ENCODE measurements at places on chromosomes 3 and 15. TPM values are rescaled to one million over a fixed set of nuclear protein-coding genes. Genes with fewer than 3 reads are reported as not detected.
A peak's percentile ranks its signal among the peaks of the same experiment; 100 is the strongest.

- DNase-seq: no peak
Measured at GRCh38 chr3:137099364-137100219, 141.8 kb downstream of the IL20RB start.

Gene C3orf20
- not detected for total RNA-seq

Gene GPR87
- total RNA-seq: not detected

Gene STAC
- 0.93 TPM for total RNA-seq

DNA sequence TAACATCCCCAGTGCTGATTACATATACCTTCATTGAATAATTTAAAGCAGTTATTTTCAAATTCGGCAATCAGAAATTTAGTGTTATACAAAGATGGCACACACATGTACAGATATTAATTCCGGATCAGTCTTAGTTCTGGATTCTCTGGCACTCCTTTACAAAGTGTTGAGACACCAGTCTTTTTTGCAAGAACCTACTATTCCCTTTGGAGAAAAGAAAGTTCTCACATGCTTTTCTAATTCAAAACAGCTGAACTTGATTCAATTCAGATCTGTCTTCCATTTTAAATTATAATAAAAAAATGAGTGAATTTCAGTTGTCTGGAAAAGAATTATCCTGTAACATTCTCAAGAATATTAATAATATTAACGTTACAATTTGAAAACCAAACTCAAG lies 20.4 kb downstream of the CCDC191 start:
- no peak for DNase-seq

DNA sequence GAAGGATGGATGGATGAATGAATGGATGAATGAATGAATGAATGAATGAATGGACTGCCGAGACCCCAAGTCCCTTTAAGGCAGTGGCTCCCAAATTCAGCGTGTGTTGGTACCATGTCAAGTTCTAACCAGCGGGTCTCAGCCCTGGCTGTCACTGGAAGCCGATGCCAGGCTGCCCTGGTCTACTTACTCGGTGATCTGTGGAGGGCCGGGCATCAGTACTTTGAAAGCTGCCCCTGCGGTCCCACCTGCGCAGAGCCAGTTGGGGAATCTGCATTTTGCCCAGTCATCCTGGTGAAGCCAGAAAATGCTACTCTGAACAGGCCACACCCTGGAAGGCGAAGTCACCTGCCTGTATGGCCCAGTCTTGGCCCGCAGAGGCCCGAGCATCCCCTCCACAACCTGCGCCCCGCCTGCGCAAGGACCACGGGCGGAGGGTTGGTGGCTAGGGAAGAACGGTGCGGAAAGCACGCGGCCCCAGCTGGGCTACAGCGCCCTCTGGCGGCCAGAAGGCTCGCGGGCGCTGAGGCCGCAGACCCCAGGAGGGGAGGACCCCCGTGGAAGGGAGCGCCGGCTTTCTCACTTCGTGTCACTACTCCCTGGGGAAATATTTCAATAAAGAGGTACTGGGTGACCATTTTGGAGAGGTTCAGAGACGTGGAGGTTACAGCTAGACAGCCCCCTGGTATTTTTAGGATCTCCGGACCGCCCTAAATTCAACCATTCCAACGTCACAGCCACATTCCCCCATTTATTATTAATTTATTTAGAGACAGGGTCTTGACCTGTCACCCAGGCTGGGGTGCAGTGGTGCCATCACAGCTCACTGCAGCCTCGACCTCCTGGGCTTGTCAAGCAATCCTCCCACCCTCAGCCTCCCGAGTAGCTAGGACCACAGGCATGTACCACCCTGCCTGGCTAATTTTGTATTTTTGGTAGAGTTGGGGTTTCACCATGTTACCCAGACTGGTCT lies 34.9 kb downstream of the PRKCD start:
- peak; percentile 75 for DNase-seq

- DNase-seq: no peak
Measured at GRCh38 chr3:63130625-63131024, 147.5 kb upstream of the SYNPR start.
